ENCODE measurements at places on chromosomes 1 and 21.

DNA sequence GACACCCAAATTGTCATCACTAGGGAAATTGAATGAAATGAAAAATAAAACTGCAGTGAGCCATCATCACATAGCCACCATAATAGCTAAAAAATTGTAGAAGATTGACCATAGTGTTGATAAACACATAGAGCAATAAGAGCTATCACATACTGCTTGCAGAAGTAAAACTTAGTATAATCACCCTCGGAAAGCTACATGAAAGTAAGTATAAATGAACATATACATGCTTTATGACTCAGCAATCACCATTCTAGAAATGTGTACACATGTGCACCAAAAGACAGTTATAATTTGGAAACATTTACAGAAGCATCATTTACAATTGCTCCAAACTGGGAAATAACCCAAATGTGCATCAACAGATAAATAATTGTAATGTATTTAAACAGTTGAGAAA is 153.1 kb upstream of the LRRC7 start:
- no peak for DNase-seq

DNA sequence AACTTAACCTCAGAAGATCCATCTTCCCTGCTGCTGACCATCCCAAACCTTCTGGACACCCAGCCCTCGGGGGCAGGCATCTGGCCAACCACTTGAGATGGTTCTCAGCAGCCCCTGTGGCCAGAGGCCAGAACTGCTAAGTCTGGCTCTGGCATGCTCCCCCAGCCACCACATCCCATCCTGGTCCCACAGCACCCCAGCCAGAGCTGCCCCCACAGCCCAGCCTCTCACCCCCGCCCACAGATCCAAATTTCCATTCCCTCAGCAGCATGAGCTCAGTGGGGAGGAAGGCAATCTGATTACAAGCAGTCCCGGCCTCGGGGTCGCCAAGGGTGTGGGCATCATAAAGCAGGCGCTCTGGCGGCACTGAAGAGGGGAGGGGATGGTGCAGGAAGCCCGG is 45.6 kb downstream of the GLIS1 start:
- no peak for DNase-seq

DNA sequence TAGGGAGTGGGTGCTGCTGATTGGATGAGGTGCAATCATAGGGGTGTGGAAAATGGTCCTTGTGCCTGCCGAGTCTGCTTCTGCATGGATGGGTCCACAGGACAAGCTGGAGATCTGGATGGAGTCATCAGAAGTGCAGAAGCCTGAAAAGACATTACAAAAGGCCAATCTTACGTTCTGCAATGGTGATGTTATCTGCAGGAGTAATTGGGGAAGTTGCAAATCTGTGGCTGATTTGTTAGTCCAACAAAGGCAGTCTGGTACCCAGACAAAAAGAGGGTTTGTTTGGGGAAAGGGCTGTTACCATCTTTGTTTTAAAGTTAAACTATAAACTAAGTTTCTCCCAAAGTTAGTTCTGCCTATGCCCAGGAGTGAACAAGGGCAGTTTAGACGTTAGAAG is 166.5 kb downstream of the PGBD5 start:
- no peak for DNase-seq

GRCh38 chr1:118954301-118954905 is 33.7 kb downstream of the TBX15 start:
- DNase-seq, result no peak
